ENCODE measurements at places on chromosomes 13 and 19. TPM values are rescaled to one million over a fixed set of nuclear protein-coding genes. Genes with fewer than 3 reads are reported as not detected.

PCDH8 gene
- not detected for total RNA-seq

RNU6-9 gene
- not detected for total RNA-seq

DLL3 gene
- 0.29 TPM for total RNA-seq

ZNF90 gene
- total RNA-seq: 0.65 TPM

CEACAM7 gene
- total RNA-seq: not detected

HMG20B gene
- 83.5 TPM for total RNA-seq

CYP2A13 gene
- total RNA-seq: not detected

PCDH9 gene
- total RNA-seq: 3.3 TPM

SAE1 gene
- total RNA-seq: 153 TPM

TPTE2 gene
- total RNA-seq: not detected

SHFL gene
- 21.2 TPM for total RNA-seq

SIGLEC10 gene
- not detected for total RNA-seq

LSR gene
- total RNA-seq: 0.29 TPM

RNF17 gene
- not detected for total RNA-seq

ENOX1 gene
- total RNA-seq: 0.65 TPM

EDNRB gene
- 27.0 TPM for total RNA-seq

MAB21L1 gene
- total RNA-seq: 0.10 TPM

PRR22 gene
- 0.57 TPM for total RNA-seq

FPR1 gene
- not detected for total RNA-seq

KCNJ14 gene
- total RNA-seq: 0.76 TPM

MCEMP1 gene
- not detected for total RNA-seq

HRC gene
- not detected for total RNA-seq

CERS1 gene
- total RNA-seq: 2.3 TPM

B3GLCT gene
- 18.4 TPM for total RNA-seq

KEAP1 gene
- total RNA-seq: 74.1 TPM

PCDH17 gene
- total RNA-seq: 1.4 TPM

LGALS14 gene
- total RNA-seq: not detected

KPTN gene
- total RNA-seq: 5.6 TPM

SYT3 gene
- not detected for total RNA-seq

SAFB2 gene
- total RNA-seq: 48.5 TPM

COMP gene
- not detected for total RNA-seq

CYP4F8 gene
- total RNA-seq: not detected

NMRK2 gene
- not detected for total RNA-seq

THSD8 gene
- total RNA-seq: not detected

NKPD1 gene
- 0.65 TPM for total RNA-seq

ZC3H4 gene
- total RNA-seq: 27.9 TPM

ODAD3 gene
- not detected for total RNA-seq

GIPC3 gene
- 1.1 TPM for total RNA-seq

BRME1 gene
- 0.65 TPM for total RNA-seq

RFPL4AL1 gene
- not detected for total RNA-seq

Measured in vein endothelial cell (primary cell).